ENCODE measurements at places on chromosomes 1 and 21.

GRCh38 chr1:33366762-33367484 lies 46.0 kb upstream of the A3GALT2 start:
- no peak for DNase-seq

GRCh38 chr1:244271691-244272308 lies 179.9 kb downstream of the ADSS2 start:
- DNase-seq, result no peak

- no peak for DNase-seq
Measured at GRCh38 chr1:9759939-9760338, 63.8 kb downstream of the CLSTN1 start.

DNA sequence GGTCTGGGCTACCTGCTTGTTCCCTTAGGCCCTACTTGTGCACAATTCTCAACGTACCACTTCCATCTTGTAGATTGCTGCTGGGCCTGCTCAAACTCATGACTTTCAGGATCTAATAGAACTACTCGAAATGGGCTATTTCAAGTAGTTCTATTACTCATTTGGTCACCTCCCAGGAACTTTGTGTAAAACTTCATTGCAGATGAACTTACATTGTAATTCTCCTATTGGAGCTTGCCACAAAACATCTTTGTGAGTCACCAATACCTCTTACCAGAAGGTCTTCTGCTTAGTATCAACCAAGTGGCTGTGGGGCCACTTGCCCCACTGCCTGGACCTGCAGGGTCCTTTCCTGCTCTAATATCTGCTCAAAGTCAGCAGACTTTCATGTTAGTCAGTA lies 10.7 kb upstream of the MYOCOS start:
- DNase-seq, result no peak

DNA sequence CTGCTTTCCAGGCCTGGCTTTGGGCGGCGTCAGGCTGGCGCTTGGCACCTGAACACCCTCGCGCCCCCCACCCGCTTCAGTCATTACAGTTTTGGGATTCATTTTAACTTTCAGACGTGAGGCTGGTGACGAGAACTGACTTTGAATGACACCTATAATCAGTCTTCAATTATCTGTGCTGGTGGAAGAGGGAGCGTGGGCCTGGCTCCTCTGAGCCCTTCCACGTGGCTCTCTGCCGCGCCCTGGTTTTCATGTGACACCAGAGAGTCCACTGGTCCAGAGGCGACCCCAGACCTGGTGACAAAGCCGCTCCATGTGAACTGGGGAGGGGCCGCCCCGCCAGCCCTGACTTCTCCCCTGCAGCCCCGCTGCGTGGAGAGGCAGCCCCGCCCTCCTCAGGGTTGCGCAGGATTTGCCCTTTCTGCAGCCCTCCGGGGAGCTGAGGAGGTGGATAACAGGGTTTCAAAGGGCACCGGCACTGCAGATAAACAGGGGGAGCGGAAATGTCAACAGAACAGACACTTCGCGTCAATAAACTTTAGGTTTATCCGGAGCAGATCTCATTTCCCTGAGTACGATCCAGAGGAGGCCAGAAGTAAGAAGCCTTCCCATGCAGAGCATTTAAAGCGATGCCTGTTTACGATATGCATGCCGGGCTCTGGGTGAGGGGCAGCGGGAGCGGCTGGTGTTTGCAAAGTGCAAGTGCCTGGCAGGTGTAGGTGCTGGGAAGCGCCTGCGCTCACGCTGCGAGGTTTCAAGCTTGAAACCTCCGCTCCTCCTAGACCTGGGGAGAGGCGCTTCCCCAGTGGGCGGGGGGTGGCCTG lies 56.4 kb downstream of the AJAP1 start:
- DNase-seq, result no peak

- DNase-seq, result no peak
Measured at GRCh38 chr1:3914331-3914851, 14.3 kb upstream of the C1orf174 start.

- DNase-seq, result no peak
Measured at GRCh38 chr1:153790313-153790965, 15.2 kb downstream of the SLC27A3 start.

- DNase-seq, result no peak
Measured at GRCh38 chr1:73194965-73195364, 912.6 kb upstream of the NEGR1 start.

DNA sequence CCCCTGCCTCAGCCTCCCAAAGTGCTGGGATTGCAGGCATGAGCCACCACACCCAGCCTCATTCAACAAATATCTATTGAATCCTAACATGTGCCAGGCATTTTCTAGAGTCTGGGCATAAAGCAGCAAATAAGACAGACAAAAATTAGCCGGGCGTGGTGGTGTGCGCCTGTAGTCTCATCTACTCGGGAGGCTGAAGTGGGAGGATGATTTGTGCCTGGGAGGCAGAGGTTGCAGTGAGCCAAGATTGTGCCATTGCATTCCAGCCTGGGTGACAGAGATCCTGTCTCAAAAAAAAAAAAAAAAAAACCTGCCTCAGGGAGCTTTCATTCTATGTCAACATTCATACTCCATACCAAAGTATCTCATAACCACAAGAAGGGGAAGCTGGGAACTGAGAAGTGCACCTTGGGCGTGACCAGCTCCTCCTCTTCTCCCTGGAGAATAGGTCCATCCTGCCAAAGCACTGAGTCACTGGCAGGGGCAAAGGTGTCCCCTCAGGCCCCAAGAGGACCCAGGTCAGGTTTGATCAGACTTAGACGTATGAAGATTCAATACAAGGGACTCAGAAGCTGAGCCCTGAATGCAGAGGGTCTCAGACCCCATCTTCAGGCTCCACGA lies 36.8 kb upstream of the PPP1R15B start:
- no peak for DNase-seq

DNA sequence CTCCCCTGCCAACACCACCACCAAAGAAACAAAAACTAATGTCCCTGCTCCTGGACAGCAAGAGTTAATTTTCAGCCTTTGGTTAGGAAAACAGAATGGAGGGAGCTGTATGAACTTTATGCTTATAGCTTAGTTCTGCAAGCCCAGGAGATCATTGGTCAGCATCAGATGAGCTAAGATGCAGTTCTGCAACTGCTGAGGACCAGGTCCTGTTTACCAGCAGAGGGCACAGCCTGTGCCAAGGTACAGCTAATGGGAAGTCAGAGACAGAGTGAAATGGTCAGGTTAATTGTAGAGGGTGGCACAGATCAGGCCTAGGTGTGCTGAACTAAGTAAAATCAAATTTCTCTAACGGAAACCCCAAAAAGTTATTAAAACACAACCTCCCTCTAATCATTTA lies 161.3 kb downstream of the ROR1 start:
- DNase-seq, result no peak

DNA sequence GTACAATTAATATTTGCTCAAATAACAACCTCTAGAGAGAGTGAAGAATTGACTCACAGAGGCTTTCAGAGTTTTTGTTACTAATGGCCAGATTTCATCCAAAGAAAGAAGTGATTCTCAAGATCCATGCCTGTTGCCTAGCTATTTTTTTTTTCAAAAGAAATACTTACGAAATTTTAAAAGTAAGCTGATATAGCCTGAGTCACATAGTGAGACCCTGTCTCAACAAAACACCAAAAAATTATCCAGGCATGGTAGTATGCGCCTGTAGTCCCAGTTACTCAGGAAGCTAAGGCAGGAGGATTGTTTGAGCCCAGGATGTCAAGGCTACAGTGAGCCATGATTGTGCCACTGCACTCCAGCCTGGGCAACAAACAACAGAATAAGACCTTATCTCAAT lies 14.6 kb downstream of the PALMD start:
- DNase-seq, result no peak

GRCh38 chr1:63413394-63413793 lies 46.0 kb downstream of the ALG6 start:
- DNase-seq, result no peak

All from stimulated activated CD4-positive, alpha-beta T cell treated with anti-CD3 and anti-CD28 coated beads, Interleukin-2, amount 100 ng/mL, for 24 hours (primary cell).